ENCODE measurements at places on chromosomes 2 and 18.

- ATAC-seq, result peak; percentile 88
These were observed 35.2 kb downstream of the FAM178B start for GRCh38 chr2:96951125-96951654.

DNA sequence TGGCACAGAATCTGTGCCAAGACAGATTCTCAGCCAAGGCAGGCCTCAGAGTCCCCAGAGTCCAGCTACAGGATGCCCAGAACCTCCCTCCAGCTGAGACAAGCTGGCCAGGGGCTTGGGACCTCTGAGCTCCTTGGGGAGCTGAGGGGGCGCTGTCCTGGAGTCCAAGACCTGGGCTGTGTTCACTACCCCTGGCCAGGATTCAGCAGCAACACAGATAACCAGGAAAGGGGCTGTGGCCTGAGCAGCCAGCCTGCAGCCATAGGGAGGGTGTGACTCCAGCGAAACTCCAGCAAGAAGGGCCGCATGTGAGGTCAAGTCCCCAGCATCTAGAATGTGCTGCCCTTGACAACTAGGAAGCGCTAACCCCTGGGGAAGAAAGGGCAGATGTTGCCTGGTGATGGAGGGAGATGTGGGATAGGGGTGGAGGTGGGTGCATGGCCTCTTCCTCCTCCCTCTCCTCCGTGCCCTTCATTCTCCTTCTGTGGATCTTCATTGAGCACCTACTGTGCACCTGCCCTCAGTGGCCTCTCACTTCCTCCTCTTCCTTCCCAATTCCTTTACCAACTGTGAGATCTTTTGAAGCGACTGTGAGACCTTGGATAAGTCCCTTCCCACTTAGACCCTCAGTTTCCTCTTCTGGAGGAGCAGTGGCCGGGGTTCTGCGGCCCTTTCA lies 7.7 kb upstream of the ARID5A start:
- ATAC-seq, result no peak

DNA sequence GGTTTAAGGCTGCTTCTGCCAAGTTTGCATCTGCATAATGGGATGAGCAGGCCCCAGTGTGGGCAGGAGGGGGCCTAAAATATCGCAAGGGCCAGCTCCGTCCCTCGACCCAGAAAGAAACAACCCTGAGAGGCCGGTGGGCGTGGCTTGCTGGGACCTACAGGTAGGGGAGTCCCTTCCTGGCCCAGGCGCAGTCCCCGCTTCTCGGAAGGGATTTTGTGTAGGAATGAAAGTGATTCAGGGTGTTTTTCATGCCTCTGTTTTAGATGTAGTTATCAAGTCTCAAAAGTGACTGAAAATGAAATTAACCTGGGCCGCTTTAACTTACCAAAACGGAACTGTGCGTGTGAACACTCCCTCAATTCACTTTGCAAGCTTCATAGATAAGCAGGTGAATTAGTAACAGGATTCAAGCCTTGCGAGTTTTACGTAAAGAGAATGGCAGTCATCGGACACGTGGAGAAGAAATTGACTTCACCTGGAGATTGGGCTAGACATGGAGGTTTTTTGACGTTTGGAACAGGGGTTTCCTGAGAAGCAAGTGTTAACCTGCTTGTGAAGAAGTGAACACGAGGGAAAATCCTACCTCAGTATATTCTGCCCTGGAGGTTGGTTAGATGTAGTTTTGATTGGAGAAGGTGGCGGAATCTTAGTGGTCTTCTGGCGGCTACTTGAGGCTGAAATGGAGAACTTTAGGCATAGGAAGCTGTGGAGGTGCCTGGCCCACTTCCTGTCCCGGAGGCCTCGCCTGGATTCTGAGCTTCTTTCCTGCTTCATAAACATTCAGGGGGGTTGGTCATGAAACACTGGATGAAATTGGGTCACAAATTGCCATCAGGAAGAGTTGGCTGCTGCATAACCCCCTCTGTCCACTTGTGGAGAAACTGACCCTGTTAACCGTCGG lies 1.7 kb downstream of the NCK2 start:
- peak; percentile 61 for ATAC-seq

DNA sequence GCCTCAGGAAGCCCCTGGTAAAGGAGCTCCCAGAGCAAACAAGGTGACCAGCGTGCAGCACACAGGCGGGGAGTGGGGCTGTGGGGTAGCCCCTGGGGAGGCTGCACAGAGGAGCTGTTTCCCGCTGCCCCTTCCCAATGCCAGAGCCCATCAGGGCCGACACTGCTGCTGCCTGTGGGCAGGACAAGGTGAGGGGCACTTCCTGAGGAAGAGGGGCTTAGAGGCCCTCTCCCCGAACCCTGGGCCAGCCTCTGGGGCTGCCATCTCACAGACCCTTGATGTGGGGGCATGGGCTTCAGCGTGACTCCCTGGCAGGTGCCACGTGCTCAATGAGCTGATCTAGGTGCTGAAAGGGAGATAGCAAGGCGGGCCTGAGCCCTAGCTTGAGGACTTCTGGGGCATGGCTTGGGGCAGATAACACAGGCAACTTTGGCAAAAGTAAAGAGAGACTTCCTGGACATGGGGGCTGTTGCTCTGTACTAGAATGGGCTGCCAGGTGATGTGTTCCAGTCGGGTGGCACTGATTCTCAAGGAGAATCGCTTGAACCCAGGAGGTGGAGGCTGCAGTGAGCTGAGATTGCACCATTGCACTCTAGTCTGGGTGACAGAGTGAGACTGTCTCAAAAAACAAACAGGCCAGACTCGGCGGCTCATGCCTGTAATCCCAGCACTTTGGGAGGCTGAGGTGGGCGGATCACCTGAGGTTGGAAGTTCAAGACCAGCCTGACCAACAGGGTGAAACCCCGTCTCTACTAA lies 9.9 kb upstream of the KLF11 start:
- no peak for ATAC-seq

DNA sequence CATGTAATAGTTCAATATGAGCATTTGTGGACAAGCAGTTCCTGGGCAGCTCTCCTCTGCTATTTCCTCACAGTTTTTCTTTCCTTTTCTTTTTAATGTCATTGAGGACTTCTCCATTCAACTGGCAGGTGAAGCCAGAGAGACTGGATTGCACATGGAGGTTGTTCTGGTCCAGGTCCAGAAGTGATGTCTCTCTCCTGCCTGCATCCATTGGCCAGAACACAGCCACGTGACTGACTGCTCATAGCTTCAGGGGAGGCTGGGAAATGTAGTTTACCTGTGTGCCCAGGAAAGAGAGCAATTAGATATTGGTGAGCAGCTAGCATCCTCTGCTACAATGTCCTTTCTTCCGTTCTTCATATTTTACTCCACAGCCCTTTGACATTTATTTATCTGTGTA lies 20.2 kb upstream of the ADAM23 start:
- ATAC-seq, result no peak

- no peak for ATAC-seq
These were observed 42.8 kb upstream of the KLF11 start for GRCh38 chr2:10000541-10000940.

DNA sequence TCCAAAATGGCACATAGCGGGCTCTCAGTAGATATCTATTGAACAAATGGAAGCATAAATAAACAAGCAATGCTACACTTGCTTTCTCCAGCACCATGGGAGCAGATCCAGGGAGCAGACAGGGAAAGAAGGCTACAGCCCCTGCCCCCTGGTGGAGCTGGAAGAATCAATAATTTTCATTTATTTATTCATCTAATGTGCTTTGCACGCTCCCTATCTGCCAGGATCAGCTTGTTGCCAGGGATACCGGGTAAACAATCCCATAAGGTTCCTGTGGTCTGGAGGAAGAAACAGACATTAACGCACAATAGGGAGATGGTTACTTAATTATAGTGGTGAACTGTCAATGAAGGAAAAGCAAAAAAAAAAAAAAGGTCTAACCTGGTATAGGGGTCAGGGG lies 40.1 kb upstream of the CLASP1 start:
- ATAC-seq, result no peak

- no peak for ATAC-seq
These were observed 34.6 kb downstream of the PPP3R1 start for GRCh38 chr2:68217729-68218128.

DNA sequence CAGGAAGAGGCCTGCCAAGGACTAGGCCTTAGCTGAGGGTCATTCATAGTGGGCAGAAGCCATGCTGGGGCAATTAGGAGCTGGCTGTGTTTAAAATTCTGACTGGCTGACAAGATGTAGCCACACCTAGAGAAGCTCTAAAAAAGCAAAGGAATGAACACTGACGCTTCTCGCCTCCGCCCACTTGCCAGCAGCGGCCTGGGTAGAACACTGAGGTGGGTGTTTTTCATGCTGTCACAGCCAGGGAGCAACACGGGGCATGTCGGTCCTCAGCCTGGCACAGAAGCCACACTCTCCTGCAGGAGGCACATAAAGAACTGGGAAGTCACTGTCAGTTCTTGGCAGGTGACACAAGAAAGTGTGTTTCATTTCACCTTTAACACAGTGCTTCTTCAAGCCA lies 10.4 kb downstream of the CHST10 start:
- ATAC-seq, result no peak

DNA sequence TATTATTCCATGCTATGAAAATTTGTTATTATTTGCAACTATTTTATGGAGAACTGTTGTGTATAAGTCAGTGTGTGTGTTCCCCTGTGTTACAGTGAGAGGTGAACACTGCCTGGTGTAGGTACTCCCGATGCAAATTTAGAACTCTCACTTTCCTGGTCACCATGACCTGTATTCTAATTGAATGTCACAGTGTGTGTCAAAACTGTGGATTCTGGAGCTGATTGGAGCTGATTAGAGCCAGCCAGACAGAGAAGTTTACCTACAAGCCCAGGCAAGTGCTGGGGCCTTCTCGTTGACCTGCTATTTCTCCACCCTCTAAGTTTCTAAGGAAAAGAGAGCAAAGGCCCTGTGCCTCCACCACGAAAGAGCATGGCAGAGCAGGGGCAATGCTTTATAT lies 216.0 kb downstream of the NYAP2 start:
- no peak for ATAC-seq

DNA sequence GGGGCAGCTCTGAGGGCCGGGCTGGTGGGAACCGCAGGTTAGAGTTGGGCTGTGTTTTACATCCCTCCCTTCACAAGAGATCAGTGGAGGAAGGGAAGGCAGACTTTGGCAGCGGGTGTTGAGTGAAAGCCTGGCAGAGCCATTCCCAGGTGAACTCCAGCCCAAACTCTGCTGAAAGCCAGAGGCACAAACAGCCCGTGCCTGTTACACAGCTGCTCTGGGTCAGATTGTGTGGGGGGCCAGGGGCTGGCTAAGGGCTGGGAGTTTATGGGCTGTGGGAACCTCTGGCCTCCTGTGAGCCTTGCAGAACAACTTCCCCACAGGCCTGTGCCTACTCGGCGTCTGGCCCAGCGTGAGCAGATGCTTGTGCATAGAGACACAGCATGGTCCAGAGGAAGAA lies 286.8 kb downstream of the CLIP4 start:
- ATAC-seq, result no peak

DNA sequence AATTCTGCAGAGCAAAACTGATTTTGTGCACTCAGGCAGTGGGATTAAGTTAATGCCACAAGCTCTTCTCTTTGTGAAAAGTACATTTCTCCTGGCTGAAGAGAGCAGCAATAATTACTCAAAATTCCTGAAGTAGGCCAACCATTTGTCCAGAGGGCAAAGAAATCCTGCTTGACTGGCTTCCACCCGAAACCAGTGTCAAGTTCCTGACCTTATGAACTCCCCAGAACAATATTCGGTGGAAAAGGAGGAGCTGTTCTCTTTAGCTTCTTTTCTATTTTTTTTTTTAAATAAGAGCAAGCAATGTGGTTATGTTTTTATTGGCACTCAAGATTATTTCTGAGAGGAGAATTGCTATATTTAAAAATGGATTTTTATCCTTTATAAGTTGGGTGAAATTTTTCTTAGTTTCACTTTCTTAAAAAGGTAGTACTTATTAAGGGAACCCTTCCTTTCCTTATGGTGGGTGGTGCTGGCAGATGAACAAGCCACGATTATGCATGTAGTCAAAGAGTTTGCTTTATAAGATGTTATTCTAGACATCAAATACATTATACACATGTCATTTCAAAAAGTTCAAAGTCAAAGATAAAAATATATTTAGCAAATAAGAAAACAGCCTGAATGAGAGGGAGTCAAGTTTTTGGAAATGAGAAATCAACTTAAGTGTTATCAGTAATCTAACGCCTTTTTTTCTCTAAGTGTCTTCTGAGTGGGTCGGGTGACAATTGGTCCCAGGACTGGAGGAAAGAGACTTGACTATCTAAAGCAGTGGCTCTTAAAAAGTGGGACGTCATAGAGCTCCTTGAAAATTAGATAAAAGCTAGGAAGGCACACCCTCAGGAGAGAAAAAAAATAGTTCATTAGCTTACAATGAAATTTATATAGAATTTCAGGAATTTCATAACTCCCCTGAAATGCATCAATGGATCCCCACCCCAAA lies 194.5 kb downstream of the IKZF2 start:
- no peak for ATAC-seq

DNA sequence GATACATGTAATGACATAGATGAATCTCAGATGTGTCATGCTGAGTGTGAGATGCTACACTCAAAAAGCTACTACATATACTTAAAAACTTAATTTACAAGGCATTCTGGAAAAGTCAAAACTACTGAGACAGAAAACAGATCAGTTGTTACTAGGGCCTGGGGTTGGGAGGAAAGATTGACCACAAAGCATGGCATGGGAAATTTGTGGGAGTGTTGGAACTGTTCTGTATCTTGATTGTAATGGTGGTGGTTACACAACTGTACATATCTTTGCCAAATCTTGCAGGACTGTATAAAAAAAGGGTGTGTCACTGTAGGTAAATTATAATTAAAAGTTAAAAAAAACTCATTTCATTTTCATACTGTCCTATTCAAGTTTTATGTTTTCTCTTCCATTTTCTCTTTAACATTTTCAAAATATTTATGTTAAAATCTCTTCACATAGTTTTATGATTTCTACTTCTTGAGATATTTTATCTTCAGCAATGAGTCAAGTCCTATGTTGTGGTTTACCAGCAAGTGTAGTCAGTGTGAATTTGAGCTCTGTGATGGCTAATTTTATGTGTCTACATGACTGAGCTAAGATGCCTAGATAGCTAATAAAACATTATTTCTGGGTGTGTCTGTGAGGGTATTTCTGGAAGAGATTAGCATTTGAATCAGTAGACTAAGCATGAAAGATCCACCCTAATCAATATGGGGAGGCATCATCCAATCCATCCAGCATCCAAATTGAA lies 58.6 kb upstream of the VRK2 start:
- no peak for ATAC-seq

DNA sequence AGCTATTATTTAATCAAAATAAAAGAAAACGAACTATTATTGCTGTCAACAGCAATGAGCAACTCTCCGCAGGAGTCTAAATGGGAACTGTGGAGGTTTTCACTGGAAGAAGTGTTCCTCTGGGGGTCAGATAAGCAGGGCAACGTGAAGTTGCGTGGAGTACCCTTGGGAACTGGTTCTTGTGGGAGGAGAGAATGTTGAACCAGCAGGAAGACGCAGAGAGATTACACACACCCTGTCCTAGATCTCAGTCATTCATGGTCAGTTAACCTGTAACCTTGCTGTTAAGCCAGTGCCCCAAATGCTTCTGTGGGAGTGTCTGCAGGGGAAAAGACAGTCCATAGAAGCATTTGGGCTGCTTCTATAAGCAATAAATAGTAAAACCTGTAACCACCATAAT lies 20.4 kb upstream of the CABLES1 start:
- no peak for ATAC-seq

DNA sequence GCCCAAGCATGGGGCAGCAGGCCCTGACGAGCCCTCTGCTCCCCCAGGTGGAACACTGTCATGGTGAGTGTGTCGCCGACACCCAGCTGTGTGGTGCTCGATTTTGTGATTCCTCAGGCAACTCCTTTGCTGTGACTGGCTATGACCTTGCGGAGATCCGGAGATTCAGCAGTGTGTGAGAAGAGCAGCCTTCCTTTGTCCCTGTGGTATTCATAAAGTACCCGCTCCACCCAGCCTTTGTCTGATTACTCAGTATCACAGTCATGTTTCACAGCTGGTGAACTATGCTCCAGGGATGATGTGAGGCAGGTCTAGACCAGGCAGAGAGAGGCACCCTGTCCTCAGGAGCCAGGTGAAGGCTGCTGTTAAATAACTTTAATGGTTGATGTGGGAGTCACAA lies 4.0 kb downstream of the WDR54 start:
- ATAC-seq, result no peak

All from stimulated activated memory B cell treated with anti-CD40 and anti-IgM and Interleukin-4, amounts not matched to agents 10 μg/mL and 1 μg/mL and 100 μg/mL, for 72 hours (primary cell).